ENCODE measurements at places on chromosomes 7 and 10.
A peak's percentile ranks its signal among the peaks of the same experiment; 100 is the strongest.

DNA sequence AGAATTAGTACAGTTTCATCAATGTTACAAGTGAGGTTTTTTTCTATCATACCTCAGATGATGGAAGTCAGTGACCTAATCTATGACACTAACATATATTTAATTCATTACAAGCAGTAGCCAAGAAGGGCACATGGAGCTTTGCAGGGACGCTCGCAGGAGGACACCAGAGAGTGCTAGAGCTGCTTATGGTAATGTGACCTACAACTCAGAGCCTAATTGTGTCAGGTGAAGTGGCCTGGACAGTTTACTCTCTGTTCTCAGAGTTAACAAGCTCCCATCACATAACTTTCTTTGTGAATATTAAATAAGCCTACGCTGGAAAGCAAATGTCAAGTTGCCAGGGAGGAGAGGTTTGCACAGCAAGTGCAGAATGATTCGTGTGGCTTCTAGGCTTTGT lies 11.6 kb upstream of the CNNM2 start:
- DNase-seq: no peak

DNA sequence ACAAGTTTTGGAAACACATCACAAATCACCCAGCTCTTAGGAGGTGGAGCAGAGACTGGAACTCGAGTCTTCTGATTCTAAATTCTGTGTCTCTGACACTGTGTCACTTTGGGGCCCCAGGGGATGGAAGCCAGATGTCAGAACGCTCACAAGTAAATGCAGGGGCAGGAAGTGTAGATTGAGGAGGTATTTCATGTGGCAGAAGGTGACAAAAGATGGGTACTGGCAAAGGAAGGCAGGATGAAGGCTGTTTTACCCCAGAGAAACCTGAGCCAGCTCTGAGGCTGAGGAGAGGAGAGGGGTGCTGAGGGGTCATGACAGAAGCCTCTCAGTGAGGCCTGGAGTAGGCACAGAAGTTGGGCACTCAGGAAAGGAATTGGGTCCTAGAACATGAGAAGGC lies 6.0 kb upstream of the PURB start:
- DNase-seq: no peak

DNA sequence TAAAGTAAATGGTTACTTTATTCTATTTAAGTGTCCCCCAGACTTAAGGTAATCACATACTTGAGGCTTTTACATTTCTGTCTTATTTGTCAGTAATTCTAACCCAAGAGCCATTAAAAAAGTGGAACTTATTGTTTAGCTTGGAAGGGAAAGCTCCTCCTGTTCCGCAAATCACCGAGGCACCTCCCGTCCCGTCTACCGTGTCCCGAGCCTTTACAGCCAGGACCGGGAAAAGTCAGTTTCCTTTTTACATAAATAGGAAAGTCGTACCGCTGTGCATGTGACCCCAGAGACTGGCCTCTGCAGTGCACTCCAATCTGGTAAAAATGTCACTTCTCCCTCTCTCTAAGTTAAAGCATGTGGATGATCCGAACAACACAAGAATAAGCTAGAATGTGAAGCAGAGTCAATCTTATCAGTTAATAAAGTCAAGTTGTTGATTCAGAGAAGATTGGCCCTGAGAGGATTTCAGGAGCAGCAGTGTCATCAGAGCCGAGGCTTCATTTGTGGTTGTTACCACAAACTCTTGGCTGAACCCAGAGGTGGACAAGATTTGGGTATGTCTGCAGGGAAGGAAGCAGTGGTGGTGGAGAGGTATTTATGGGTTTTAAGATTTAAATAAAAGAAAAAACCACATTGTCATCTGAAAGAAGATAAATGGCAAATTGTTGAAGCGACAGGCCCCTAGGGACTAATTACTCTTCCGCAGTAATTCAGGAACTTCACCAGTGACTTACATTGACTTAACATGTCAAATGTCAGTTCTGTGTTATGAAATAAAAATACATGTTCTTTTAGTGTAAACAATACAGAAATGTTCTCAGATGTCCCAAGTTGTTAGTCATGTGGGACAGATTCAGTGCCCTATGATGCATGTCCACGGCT lies 316.6 kb upstream of the ZNF32 start:
- DNase-seq: no peak

- no peak for DNase-seq
Observed at GRCh38 chr7:664997-665735, 61.3 kb upstream of the DNAAF5 start.

DNA sequence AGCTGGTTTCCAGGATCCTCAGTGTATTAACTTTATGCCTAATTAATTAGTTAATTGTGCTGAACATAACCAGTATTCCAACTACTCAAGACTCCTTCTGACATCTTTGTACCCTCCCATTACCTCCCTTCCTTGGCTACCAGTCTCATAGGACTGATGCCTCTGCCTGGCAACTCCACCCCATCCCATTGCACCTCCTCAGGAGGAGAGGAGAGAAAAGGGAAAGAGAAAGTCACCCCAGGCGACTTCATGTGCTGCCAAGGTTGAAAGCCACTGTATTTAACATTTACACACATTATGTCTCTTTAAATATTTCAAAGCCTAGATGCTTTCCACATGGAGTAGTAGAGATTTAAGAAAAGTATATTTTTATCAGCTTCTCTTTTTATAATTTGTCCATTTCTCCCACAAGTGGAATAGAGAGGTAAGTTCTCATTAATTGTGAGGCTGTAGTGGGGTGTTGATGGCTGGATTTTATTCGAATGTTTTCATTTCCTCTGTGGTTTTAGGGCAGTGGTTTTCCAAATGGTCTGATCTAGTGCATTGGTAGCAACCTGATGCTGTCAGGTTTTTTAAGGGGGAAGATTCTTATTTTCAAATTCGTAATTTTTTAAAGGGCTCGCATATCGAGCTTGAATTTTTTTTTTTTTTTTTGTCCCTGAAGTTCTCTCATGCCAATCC lies 148.0 kb downstream of the BICC1 start:
- peak; percentile 30 for DNase-seq

GRCh38 chr7:148914208-148914777 lies 30.2 kb upstream of the EZH2 start:
- DNase-seq: peak; percentile 83

GRCh38 chr7:137642031-137642430 lies 204.7 kb downstream of the DGKI start:
- DNase-seq: no peak

GRCh38 chr7:66720561-66720960 lies 20.0 kb upstream of the RABGEF1 start:
- DNase-seq: no peak

GRCh38 chr7:73674468-73675124 lies 7.0 kb downstream of the VPS37D start:
- no peak for DNase-seq

DNA sequence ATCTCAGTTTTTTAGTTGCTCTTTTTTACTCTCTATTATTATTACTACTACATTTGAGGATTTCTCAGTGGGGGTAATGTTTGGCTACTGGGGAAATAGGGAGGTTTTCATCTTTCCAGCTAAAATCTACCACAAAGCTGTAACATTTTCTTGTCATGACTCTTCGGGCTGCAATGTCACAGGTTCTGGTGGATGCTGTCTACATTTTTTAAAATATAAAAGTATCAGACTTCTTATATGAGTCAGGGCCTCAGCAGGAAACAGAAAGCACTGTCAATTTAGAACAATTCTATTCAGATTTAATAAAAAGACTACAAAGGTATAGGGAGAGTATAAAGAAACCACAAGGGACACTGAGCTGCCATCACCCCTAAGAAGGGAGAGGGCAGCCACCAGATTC lies 61.6 kb downstream of the DNAJC12 start:
- DNase-seq: no peak

- peak; percentile 46 for DNase-seq
Observed at GRCh38 chr10:46992803-46993561, 81.8 kb downstream of the PTPN20 start.

- DNase-seq: peak; percentile 23
Observed at GRCh38 chr7:82050792-82051191, 280.9 kb upstream of the HGF start.

DNA sequence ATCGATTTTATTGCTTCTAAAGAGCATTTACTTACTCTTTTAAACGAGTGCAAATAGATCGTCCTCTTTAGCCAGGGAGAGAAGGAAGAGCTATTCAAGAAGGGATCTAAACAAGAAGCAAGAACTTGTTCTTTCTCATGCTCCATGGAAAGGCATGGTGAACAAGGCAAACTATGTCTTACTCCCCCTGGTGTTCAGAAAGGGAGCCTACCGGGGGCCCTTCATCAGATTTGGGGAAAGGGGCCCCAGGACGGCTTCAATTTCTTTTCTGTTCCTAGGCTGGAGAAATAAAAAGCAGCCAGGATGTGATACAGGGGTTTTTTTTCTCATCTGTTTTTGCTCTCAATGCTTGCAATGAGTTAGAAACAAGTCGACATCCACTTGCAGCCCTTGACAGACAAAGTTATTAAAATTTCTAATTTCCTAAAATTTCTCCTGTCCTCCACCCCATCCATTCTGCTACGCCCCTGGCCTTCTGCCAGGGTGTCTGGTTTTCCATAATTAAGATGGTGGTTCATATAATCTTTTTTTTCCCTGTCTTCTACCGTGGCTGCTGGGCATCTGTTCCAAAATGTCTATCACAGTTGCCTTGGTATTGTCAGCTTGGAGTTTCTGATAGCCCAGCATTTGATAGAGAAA lies 214.4 kb downstream of the CREB5 start:
- DNase-seq: peak; percentile 52

- DNase-seq: peak; percentile 15
Observed at GRCh38 chr7:38147005-38147404, 31.0 kb upstream of the STARD3NL start.

GRCh38 chr10:30529373-30529998 lies 95.5 kb downstream of the MAP3K8 start:
- DNase-seq: no peak

DNA sequence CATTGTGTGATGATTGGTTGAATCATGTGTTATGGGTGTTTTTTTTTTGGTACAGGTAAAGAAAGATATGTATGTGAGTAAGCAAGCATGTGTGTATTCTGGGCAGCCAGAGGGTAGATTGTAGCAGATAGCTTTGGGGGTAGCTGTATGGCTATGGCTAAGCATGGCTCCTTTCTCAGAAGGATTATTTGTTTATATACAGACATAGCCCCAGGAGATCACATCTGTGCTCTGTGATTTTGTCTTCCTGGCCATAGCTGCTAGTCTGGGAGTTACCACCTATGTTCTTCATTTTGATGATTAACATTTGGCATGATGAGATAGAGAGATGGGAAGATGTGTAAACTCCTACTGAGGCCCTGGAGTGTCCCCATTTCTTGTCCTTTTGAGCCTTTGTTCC lies 23.2 kb upstream of the ICA1 start:
- DNase-seq: peak; percentile 31

DNA sequence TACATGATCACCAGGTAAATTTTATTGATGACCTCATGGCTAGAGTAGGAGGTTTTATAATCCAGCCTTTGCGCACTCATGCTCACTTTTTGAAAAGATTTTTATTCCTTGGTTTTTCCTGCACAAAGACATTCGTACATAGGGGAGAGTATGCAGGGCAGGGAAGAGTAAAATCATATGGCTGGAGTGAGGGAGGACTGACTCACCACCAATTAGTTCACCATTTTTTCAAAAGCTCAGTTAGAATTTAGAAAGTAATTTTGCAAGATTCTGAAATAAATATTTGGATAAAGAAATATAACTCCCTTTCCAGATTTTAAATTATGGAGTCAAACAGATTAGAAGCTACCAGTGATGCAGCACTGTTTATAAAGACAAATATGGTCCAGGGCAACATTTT lies 111.9 kb downstream of the SEMA3D start:
- DNase-seq: no peak

DNA sequence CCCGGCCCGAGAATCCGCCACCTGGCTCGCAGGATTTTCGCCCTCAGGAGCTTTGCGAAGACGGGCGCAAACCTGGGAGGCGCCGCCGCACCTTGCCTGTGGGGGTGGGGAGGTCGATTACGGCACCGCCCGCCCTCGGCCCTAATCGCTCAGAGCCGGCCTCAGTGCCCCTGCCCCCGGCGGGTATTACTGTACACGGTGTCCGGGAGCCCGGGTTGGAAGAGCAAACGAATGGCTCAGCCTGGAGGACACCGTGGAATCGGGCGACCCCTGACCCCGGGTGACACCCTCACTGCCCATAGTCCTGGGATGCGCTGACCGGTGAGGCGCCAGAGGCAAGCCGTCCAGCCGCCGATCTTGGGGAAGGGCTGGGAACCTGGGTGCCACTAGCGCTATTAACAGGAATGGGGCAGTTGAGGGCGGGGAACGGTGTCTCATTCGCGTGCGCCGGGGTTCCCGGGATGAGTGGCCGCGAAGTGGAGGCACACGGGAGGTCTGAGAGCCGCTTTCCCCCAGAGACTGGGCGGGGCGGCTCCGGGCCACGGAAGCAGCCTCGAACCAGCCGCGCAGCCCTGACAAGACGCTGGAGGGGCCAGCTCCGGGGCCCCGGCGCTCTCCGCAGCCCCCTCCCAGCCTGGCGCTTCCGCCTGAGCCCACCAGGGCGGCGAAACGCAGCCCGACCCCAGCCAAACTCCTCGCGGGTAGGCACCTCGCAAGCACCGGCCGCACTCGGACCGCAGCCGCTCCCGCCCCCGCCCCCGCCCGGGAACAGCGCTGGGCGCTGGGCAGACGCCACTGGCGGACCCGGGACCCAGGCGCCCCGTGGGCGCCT lies 167.5 kb downstream of the NRF1 start:
- no peak for DNase-seq

DNA sequence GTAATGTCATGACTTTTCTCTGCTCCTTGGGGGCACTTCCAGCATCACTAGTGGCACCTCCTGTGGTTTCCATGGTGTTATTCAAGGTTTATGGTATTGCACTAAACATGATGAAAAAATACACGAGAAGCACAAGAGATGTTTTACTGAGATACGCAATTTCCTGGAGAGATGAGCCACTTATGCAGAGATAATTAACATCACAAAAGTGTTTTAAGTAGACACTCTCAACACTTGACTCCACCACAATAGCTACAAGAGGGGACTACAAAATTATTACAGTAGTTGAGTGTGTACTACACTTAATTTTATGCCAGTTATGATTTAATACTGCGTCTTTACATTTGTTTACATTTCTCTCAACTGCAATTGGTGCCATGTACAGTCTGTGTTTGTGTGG lies 906.7 kb downstream of the DNAJB9 start:
- no peak for DNase-seq

DNA sequence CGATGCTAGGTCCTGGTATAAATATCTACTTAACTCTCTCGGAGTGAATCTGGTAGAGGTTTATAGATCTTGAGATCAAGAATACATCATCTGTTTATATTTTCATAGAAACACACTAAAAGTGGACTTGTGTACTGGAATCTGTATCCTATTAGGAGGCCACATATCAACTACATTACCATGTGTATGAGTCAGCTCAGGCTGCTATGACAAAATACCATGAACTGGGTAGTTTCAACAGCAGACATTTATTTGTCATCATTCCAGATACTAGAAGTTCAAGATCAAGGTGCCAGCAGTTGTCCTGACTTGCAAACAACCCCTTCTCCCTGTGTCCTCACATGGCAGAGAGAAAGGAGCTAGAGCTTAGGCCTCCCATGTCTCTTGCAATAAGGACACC lies 113.9 kb upstream of the PFKP start:
- peak; percentile 13 for DNase-seq

DNA sequence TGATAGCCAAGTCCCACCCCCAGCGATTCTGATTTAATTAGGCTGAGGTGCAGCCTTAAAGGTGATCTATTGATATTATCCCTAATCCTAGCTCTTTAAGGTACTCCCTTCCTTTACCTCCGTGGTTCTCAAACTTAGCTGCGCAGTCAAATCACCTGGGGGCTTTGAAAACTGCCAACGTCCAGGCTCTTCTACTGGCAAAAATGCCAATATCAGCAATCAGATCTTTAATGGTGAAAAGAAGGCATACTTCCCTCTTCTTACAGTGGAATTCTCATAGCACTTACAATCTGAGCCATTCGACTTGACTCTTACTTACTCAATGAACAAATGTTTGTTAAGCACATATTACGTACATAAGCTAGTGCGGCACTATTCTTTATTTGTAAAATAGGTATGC lies 704 bp upstream of the SLC35B4 start:
- DNase-seq: no peak

Data from bronchial epithelial cell (primary cell).